ENCODE measurements at places on chromosomes 1 and 21.

GRCh38 chr1:16247441-16247840, 10.5 kb upstream of the CPLANE2 start:
- DNase-seq: no peak

GRCh38 chr21:21921410-21922232, 923.4 kb downstream of the NCAM2 start:
- peak; percentile 37 for DNase-seq

- DNase-seq: no peak
Measured at GRCh38 chr1:93689521-93690223, 8.0 kb upstream of the BCAR3 start.

GRCh38 chr1:221994274-221994698, 252.4 kb upstream of the DUSP10 start:
- DNase-seq: peak; percentile 74

- no peak for DNase-seq
Measured at GRCh38 chr21:45351526-45352275, 53.3 kb upstream of the COL18A1 start.

- DNase-seq: no peak
Measured at GRCh38 chr1:20837554-20838192, 50.6 kb upstream of the HP1BP3 start.

- DNase-seq: no peak
Measured at GRCh38 chr21:45945868-45946210, 35.7 kb upstream of the COL6A1 start.

DNA sequence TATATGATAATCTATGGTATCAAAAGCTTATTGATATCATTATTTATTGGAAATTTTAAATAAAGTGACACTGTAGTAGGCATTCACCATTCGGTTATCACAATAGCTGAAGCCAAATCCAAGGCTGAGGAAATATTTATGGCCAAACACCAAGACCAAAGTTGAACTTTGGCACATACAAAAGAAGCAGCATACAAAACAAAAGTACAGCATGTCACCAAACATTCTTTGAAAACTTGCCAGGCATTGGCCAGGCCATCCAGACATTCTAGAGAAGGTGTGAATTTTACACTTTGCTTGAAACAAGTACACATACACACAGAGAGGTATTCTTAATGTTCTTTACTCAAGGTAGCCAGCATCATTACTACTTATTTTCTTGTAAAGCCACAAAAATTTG, 544.4 kb upstream of the CXADR start:
- no peak for DNase-seq

DNA sequence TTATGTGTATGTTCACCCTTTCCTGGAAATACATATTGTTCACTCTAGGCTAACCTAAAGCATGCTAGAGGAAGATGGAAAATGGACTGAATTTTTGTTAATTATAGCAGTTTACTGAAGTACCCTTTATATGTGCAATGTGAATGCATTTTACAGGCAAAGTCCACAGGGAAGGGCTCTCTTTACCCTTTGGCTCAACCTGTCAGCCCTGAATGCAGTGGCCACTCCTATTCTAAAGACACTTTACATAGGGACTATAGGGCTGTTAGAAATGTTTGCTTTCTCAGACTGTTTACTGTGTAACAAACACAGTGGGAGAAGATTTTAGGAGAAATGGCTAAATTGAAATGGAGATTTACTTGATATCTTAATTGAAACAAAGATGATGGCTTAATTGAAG, 78.5 kb downstream of the BRINP2 start:
- no peak for DNase-seq

DNA sequence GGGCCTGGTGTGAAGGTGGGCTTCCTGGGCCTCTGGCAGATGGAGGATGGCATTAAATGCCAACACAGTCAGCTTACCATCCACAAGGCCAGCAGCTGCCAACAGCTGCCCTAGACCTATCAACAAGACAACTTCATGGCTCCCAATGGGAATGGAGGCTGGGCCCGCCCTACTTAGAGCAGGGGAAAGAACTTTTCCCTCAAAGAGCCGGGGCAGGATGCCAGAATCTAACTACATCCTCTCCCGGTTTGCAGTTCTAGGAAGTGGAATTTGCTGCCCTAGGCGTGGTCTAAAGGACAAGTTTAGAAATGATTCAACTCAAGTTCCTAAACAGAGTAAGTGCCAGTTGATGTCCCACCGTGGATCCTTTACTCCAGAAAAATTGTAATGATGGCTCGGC, 13.1 kb downstream of the ICMT start:
- peak; percentile 46 for DNase-seq

- DNase-seq: no peak
Measured at GRCh38 chr1:202587859-202588485, 122.3 kb downstream of the SYT2 start.

- DNase-seq: no peak
Measured at GRCh38 chr1:12772520-12772919, 1.0 kb upstream of the PRAMEF12 start.

- DNase-seq: peak; percentile 49
Measured at GRCh38 chr1:91402023-91402422, 2.6 kb downstream of the HFM1 start.

DNA sequence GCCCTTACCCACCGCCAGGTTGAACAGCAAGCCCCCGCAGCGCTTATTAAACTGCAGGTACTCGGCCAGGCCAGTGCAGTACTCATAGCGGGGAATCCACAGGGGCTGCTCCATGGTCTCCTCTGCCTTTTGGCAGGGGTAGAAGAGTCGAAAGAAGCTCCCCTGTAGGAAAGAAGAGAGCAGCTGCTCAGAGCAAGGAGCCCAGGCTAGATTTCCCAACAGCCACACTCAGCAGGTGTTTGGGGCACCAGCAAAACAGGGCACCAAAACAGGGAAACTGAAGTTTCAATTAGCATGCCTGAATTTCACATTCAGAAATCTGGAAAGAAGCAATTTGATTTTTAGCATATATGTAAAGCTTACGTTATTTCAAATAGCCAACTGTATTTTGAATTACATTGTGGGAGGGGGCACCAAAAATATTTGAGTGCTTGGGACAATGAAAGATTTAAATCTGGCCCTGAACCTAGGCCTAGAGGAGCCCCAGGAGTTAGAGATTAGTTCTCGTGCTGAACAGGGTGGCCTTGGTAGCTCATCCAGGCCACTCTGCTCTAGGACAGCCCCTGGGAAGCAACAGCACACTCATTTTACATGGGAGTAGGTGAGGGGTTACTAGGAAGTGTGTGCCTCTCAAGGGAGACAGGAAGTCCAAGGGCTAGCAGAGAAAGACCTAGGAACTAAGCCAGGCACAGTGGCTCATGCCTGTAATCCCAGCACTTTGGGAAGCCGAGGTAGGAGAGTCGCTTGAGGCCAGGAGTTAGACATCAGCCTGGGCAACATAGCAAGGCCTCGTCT, 8.2 kb downstream of the PAFAH2 start:
- peak; percentile 38 for DNase-seq

GRCh38 chr1:116324411-116324810, 48.6 kb upstream of the ATP1A1 start:
- no peak for DNase-seq

GRCh38 chr1:247189981-247190798, 18.4 kb upstream of the ZNF124 start:
- DNase-seq: no peak

GRCh38 chr1:153770797-153771196, 4.4 kb upstream of the SLC27A3 start:
- no peak for DNase-seq

DNA sequence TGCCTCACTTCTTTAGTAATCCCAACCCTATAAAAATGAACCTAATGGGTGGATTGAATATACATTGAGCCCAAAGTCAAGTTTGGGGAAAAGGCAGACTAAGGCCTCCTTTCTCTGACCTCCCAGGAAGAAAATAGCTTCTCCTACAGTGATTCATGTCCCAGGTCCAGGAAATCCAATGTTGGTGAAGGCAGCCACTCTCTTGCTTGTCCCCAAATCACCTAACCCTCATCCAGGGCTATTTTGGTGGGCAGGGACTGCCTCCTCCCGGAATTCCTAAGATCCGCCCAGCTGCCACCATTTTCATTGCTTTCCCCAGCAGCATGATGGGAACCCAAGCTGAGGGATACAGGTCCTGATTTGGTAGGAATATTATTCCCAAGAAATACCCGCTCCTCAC, 8.4 kb downstream of the MYOG start:
- DNase-seq: no peak

- no peak for DNase-seq
Measured at GRCh38 chr1:223549740-223550139, 115.8 kb downstream of the CAPN8 start.

DNA sequence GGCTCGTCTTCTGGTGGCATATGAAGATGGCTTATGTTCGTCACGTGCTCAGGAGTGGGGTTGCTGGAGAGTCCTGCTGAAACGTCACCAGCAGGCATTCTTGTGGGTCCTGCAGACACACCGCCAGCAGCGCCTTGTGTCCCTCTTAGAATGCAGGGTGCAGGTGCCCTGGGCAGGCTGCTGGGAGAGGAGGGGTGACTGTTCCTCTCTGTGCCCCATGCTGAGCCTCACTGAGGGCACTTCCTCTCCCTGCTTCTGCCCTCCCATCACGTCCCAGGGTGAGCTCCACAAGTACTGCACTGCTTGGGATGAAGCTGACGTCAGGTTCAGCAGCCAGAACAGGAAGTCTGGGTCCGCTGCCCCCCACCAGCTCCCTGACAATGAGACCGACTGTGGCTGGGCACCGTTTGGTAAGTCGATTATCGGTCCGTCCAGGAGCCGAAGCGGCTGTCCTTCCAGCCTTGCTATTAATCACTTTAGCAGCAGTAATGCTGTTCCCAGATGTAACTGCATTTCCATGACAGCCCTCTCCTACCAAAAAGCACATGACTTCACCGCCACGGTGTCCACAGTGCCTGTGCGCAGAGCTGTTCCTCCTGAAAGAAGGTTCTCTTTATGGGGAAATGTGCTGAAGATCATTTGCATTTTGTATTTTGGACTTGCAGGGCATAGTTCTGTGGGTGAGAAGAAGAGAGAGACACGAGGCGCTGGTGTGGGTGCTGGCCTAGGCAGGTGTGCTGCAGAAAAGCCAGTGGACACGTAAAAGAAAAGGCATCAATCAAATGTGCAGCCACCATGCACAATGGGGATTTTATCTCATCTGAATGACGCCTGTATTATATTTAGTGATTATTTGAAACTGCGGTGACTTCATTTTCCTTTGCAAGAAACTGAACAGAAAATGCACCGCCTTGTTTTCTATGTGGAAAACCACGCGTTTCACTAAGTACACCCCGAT, 21.0 kb downstream of the SLC37A1 start:
- DNase-seq: no peak

GRCh38 chr1:208335371-208336136, 91.4 kb upstream of the PLXNA2 start:
- DNase-seq: no peak

GRCh38 chr1:19852036-19852435, 30.2 kb upstream of the OTUD3 start:
- DNase-seq: no peak

DNA sequence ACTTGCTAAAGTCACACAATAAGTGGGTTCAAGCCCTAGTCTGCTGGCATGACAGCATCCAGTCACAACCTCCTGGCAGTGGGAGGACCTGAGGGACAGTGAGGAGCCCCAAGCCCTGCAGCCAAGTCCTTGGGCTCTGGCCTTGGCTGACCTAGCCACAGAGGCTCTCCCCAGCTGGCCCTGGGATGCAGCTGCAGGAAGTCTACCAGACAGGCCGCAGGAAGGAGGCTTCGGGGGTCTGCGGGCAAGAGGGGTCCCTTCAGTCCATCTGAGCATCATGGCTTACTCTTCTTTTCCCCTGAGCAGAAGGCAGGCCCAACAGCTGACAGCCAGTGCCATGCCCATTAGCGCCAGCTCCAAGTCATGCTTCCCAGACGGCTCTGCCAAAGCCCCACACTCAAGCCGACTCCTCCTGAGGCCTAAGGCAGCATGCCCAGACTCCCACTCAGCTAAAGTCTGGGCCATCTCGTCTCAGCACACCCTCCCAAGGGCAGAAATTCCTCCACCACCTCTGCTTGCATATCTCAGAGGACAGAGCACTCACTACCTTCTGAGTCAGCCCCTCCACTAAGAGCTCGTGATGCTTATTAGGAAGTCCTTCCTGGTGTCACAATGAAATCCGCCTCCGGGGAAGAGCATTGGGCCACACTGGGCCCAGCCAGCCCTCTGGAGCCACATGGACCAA, 20.1 kb downstream of the SLC1A7 start:
- DNase-seq: peak; percentile 67

- no peak for DNase-seq
Measured at GRCh38 chr1:206102292-206102936, 14.8 kb downstream of the AVPR1B start.

DNA sequence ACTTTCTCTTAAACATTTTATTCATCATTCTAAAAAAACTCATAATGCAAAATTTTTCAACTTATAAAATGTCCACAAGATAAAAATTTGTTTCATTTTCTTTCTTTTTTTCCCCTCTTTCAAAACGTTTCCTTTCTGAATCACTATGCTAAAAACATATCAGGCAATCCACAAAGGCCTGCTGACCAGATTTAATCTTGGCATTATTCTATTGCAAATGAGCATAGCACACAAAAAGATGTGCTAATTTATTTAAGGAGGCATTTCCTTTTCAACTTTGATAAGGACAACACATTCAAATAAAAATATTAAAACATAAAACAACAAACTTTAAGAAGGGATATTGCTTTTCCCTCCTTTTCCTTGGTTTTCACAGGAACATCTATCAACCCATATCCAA, 215.3 kb upstream of the FOXD3 start:
- no peak for DNase-seq

DNA sequence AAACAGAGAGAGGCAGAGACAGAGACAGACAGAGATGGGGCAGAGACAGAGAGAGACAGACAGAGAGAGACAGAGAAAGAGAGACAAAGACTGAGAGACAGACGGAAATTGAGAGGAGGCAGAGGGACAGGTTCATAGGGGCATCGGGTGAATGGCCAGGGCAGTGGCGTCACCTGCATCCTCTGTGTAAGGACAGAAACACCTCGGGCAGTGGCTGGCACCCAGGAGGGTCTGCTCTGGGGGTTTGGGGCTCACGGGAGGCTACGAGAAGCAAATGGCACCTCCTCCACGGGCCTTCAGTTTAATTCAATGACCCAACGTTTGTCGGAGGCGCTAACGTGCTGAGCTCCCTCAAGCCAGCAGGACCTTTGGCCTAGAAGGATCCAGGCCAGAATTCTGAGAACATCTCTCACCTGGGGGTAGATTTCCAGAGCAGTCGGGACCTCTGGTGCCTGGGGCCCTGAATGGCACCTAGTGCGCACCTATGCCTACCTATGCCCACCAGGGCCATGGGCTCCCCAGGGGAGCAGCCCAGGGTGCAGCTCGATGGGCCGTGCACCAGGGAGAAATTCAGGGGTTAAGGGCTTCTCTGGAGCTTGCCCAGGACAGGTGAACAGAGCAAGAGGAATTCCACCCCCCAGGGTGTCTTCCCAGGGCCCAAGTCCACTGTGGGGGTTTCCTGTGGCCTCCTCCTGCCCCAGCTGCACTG, 20.6 kb upstream of the PTTG1IP start:
- DNase-seq: no peak

DNA sequence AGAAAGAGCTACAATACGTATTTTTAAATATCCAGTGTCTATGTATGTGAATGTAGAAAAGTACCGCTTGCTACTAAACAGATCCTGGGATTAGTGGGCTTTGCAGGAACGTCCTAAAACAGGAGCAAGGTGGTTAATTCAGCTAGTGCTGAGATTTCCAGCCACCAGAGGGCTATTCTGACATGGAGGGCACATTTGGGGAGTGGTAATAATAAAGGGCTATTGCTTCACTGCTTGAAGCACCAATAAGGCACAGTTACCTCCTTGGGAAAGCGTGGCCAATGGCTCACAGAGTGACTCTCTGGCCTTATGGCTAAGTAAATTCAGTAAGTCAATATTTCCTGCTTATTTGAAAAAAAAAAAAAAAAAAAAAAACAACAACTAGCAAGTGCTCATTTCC, 152.4 kb downstream of the GABPA start:
- DNase-seq: peak; percentile 31

GRCh38 chr1:151130987-151131586, 15.3 kb downstream of the SEMA6C start:
- DNase-seq: peak; percentile 88

GRCh38 chr1:214362188-214362882, 81.4 kb downstream of the SMYD2 start:
- peak; percentile 73 for DNase-seq
